ENCODE measurements at places on chromosomes 13 and 19.

DNA sequence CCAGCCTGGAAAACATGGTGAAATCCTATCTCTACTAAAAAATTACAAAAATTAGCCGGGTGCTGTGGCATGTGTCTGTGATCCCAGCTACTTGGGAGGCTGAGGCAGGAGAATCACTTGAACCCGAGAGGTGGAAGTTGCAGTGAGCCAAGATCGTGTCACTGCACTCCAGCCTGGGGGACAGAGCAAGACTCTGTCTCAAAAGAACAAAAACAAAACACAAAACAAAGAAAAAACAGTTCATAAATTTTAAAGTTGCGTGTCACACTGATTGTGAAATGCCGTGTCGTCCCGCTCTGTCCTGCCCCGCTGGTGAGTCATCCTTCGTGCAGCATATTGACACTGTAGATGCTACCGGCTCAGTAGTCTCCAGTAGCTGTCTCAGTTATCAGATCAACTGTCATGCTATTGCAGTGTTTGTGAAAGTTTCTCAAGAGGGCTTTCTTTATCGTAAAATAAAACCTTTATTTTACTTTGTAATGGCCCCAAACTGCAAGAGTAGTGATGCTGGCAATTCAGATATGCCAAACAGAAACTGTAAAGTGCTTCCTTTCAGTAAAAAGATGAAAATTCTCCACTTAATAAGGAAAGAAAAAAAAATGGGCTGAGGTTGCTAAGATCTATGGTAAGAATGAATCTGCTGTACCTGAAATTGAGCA is 36.4 kb upstream of the IGFL1 start:
- DNase-seq = peak; percentile 20

DNA sequence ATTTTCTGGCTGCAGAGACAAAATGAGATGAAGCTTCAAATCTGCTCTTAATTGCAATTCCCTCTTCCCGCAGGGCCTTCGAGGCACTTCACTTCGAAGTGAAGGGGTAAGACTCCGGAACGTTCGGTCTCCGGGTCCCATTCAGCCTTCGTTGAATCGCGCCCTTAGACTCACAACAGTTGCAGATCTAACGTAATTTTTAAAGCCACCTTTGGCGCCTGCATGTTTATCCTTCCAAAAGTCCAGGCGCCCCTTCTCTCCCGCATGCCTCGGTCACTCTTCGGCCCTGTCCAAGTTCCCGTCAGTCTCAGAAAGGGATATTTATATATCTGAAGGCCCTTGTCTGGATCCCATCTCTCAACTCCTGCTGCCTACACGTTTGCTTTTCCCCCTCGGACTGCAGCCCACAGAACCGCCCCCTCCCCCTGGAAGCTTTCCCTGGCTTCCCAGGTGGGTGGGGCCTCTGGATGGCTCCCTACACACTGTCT is 915 bp upstream of the KCTD12 start:
- no peak for DNase-seq

DNA sequence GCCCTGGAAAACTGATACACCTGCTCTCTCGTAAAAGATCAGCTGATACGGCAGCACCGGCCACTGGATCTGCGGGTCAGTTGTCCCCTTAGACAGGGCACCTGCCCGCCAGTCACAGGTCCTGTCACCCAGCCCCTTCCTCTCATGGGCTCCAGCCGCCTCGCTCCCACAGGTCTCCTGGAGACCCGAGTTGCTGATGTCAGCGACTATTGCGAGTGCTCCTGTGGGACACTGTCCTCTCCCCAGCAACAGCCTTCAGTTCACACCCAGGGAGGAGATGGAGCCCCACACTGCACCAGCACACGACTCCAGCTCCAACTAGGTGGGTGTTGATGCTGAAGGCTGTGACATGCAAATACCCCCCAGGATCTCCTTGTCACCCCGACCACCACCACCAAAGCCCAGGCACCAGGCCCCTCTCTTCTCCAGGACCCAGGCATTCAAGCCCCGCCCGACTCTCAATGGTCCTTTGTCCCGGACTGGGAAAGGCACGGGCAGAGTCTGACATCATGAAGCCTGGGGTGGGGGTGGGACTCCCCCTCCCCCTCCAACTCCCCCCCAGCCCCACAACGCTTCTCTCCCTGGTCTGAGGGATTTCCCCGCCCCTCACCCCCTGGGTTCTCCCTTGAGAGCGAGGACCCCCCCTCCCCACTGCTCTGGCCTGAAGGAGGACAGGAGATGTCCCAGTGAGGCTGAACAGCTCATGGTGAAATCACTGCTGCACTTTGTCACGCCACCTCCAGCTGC is 1.4 kb upstream of the MAG start:
- no peak for DNase-seq

DNA sequence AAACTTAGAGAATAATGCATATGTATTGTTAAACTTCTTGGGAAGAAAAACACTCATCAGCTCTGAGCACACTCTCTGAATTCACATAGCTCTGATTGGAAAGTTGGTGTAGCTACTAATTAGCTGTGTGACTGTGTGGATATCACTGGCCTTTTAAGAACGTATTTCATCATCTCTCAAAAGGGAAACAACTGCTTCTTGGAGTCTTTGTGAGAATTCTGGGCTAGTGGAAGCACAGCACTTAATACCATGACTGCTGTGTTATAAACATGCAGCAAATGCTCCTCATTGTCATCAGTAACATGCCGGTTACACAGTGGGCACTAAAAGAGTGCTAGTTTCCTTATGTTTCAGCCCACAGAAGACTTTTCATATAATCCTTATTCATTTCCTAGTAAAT is 220.9 kb upstream of the CSNK1A1L start:
- no peak for DNase-seq

DNA sequence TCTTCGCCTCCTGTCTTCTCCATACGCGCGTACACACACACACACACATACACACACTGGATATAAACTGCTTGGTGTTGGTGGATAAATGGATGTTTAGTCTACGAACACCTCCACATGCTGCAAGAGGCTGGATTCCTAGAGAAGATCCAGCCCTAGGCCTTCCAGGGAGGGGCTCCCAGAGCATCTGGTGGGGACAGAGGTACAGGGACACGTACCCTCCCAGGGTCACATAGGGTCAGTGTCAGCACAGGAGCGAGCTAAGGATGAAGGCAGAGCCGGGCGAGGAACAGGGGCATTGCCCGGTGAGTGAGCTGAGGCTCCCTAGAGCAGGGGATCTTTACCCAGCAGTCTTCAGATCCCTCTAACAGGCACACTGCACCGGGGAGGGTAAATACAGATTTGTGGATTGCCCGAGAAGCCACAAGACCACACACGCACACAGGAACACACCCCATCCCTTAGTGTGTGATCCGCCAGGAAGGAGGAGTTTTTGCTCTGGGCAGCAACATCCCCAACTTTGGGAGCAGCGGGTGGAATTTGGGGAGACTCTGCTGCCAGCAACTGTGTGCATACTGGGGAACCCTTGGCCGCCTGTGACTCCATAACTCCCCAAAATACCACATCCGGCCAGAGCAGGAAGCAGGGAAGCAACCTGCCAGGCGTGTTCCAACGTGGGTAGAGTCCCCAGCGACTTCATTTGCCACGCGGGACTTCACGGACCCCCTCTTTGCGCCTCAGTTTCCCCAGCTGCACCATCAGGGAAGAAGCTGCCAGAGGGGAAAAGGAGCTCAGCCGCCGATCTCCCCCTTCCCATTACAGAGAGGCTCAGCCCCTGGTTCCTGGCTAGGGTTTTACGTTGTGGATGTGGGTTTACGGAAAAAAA is 5.8 kb upstream of the TLE2 start:
- DNase-seq = no peak

DNA sequence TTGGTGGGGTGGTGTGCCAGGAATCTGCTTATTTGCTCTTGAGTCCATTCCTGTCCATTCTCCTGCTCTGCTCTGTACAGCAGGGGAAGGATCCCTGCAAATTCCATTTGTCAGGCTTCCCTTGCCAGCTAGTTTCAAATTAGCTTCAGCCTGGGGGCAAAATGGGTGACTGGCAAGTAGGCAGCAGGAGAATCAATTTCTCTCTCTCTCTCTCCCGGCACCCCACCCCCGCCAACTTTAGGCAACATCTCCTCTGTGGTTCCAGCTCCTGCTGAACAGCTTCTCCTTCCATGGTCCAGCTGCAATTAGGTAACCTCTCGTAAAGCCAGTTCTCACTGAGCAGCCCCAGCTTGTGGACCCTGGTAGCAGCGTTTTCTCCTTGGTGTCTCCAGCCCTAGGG is 6.7 kb upstream of the MYCBP2 start:
- no peak for DNase-seq

DNA sequence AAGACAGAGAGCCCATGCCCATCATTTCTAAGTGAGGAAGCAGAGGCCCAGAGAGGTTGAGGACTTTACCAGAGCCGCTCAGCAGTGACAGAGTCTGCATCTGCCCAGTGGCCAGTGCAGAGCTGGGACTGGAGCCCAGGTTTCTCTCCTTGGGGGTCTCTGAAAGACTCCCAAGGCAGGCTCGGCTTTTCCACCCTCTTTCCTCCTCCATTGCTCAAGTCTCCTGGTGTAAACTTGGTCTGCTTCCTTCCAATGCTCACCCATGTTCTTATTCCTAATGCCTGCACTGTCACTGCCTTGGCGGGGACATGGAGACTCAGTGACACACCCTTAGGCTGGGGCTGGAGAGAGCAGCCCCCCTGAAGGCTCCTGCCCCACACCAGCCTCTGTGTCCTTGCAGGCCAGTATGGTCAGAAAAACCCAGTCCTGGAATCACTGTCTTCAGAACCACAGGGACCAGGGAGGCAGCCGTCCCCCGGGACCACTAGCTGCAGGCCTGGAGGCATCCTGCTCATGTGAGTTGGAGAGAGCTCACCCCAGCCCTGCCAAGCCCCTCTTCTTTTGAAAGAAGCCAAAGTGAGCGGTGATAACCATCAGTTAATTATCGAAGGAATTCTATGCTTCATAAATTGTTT is 211.0 kb upstream of the ZNF536 start:
- DNase-seq = no peak

- no peak for DNase-seq
Observed at GRCh38 chr19:32843716-32844245, 25.8 kb downstream of the SLC7A9 start.

DNA sequence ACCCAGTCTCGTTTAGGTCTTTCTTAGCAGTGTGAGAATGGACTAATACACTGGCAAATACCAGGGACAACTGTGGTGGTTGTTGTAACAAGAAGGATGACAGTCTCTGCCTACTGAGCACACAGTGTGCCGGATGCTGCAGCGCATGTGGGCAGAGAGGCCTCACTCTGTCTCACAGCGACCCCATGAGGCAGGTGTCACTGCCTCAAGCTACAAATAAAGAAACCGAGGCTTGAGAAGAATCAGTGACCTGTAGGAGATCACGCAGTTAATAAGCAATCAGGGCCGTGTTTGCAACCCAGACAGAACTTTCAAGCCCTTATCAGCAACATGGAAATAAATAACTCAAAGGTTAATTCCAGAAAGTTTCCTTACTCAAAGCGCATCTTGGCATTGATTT is 40.5 kb upstream of the GAS6 start:
- DNase-seq = no peak

DNA sequence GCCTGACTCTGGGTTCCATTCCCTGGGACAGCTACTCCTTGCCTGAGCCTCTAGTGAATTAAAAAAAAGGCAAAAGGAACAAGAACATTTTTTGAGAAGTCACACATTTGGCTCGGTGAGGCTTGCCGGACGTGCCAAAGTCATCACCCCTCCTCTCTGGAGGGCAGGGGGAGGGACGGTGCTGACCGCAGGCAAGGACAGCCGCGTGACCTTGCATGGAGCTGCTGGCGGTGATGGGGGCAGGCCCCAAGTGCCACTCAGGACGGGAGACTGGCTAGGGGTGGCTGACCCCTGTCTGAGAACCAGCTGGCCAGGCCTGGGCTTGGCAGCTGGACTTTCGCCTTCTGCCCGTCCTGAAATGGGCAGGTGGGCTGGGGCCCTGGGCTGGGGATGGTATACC is 26.4 kb downstream of the MAP2K2 start:
- DNase-seq = no peak

GRCh38 chr19:7527516-7528191 is 5.2 kb downstream of the MCOLN1 start:
- no peak for DNase-seq

GRCh38 chr19:7698583-7698982 is 3.3 kb downstream of the FCER2 start:
- DNase-seq = no peak

GRCh38 chr13:105721016-105721415 is 814.4 kb downstream of the EFNB2 start:
- no peak for DNase-seq

- no peak for DNase-seq
Observed at GRCh38 chr13:27388241-27388640, 36.2 kb upstream of the GTF3A start.

- peak; percentile 63 for DNase-seq
Observed at GRCh38 chr13:110444226-110444653, 117.3 kb downstream of the RAB20 start.

DNA sequence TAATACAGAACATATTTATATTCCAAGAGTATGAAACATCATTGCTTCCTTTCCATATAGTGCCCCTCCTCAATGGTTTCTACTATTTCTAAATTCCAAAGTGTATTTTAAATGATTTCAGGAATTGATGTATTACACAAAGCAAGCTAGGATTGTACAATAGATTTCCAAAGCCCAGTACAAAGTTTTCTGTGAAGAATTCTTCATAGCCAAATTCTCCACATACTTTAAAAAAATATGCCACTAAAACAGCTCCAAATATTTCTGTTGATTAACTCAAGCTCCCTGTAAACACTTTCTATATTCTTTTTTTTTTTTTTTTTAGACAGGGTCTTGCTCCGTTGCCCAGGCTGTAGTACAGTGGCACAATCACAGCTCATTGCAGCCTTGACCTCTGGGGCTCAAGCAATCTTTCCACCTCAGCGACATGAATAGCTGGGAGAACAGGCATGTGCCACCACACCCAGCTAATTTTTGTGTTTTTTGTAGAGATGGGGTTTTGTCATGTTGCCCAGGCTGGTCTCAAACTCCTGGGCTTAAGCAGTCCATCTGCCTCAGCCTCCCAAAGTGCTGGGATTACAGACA is 50.6 kb downstream of the ELF1 start:
- DNase-seq = no peak

DNA sequence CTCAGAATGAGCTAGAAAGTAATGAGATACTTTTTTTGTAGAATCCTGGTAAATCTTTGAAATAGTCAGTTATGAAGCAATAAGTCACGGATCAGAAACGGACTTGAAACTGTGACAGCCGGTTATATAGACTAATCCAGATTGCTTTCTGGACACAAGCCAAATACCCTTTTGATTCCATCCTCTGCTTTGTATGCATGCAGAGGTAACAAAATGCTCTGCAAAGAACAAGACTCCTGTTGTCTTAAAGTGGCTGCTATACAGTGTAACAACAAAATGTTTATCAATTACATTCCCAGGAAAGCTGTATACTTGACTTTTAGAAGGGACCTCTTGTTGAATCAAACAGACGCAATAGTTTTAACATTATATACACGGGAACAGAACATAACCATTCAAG is 66.5 kb upstream of the STARD13 start:
- DNase-seq = peak; percentile 3

- no peak for DNase-seq
Observed at GRCh38 chr13:106530980-106531481, 4.4 kb downstream of the EFNB2 start.

GRCh38 chr13:75633285-75633684 is 2.8 kb upstream of the LMO7 start:
- DNase-seq = no peak

- DNase-seq = no peak
Observed at GRCh38 chr13:71869274-71869673, 2.3 kb upstream of the DACH1 start.
